ENCODE measurements at places on chromosomes 5 and 9. TPM values are rescaled to one million over a fixed set of nuclear protein-coding genes. Genes with fewer than 3 reads are reported as not detected.

GRCh38 chr9:28056006-28056405 lies 482.7 kb upstream of the C9orf72 start:
- no peak overlapping the region for H3K4me3 ChIP-seq
- DNase-seq: no peak
- H3K27ac ChIP-seq: no peak overlapping the region
- H3K4me1 ChIP-seq: no peaks in the 10 kb centered on the region
- no peaks in the 10 kb centered on the region for H3K36me3 ChIP-seq
- H3K27me3 ChIP-seq: no peaks in the 10 kb centered on the region

C9orf153 gene
- 0.36 TPM for total RNA-seq

RAB3C gene
- 16.1 TPM for total RNA-seq

DNA sequence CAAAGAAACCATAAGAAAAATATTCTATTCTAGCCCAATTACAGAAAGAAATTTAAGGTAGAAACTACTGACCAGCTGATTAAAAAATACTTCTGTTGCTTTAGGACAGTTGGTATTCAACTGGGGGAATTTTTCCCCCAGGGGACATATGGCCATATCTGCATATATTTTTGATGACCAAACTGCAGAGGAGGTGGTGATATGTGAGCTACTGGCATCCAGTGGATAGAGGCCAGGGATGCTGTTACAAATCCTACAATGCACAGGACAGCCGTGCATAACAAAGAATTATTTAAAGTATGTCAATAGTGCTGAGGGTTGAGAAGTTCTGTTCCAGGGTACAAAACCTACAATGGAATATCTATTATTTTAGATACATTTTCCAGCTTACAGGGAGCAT lies 24.0 kb downstream of the ZFR start:
- H3K27me3 ChIP-seq: peaks cover 2% of the 10 kb centered on the region
- H3K36me3 ChIP-seq: peaks cover 21% of the 10 kb centered on the region
- H3K4me3 ChIP-seq: no peak overlapping the region
- peaks cover 6% of the 10 kb centered on the region for H3K4me1 ChIP-seq

DNA sequence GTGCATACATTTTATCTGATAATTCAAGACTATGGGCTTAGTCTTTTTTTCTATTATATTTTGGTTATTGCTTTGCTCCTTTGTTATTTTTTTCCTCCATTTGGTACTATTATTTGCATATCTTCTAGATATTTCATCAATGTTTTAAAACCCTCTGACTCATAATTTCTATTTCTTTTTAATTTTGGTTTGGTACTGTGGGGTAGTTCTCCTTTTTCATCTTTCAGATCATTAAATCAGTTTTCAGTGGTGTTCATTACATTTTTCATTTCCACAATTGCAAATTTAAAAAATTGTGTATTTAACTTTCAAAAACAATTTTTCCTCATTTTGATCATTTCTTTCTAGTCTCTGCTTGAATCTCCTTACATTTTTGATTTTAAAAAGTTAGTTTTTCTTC lies 7.5 kb upstream of the FRMPD1 start:
- H3K4me1 ChIP-seq: peaks cover 6% of the 10 kb centered on the region
- peaks cover 5% of the 10 kb centered on the region for H3K27me3 ChIP-seq
- H3K4me3 ChIP-seq: no peak overlapping the region
- H3K36me3 ChIP-seq: no peaks in the 10 kb centered on the region
- no peak for DNase-seq
- H3K27ac ChIP-seq: no peak overlapping the region

DNA sequence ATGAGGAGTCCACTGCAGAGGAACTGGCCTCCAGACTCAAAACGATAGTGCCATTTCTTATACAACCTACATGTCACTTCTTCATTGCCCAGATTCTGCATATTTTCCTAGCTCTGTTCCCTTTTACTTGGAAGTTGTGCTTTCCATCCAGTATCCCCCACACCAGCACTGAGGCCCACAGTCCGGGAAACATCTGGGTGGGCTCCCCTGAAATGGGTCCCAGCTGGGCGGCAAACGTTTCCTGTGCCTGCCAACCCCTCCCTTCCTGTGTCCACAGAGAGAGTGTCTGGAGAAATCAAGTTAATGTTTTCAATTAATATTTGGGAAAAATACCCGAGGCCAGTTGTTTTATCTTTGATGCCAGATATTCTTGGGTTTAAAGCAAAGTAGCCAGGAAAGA lies 111.8 kb downstream of the COL23A1 start:
- no peaks in the 10 kb centered on the region for H3K27me3 ChIP-seq
- no peak overlapping the region for H3K4me3 ChIP-seq
- no peak for DNase-seq
- H3K36me3 ChIP-seq: peaks cover 4% of the 10 kb centered on the region
- H3K4me1 ChIP-seq: peaks cover 17% of the 10 kb centered on the region
- H3K27ac ChIP-seq: no peak overlapping the region

DNA sequence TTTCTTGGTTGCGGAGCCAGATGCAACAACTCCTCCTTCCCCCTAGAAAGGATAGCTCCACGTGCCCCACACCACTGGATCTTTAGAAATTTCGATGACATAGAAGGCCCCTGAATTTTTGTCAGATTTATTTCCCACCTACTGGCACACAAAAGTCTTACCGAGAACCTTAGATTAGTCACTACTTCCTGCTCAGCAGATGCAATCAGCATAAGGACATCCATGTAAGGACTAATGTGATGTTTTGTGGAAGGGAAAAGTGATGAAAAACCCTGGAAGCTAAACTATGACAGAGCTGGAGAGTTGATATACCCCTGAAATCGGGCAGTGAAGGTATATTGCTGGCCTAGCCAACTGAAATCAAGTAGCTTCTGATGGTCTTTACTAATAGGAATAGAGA lies 125.5 kb upstream of the NFIL3 start:
- no peak for DNase-seq
- H3K4me1 ChIP-seq: no peaks in the 10 kb centered on the region
- peaks cover 3% of the 10 kb centered on the region for H3K27me3 ChIP-seq
- no peak overlapping the region for H3K4me3 ChIP-seq
- H3K36me3 ChIP-seq: no peaks in the 10 kb centered on the region

DNA sequence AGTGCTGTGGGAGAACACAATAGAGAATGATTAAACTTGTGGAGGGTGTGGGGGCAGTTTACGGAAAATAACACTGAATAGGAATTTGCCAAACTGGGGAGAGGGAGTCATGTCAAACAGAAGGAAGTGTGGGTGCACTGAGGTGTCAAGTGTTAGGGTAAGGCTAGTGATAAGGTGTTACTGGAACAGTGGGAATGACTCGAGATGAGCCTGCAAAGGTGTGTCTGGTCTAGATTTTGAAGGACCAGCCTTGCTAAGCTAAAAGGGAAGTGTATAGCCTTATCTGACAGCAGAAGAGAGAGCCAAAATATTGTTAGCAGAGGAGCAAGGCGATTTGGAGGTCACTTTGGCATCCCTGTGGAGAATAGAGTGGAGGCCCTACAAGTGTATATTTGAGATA lies 4.2 kb downstream of the CNOT6 start:
- H3K36me3 ChIP-seq: peaks cover 13% of the 10 kb centered on the region
- no peak for DNase-seq
- no peak overlapping the region for H3K27ac ChIP-seq
- H3K27me3 ChIP-seq: peaks cover 2% of the 10 kb centered on the region
- H3K4me3 ChIP-seq: no peak overlapping the region
- H3K4me1 ChIP-seq: peaks cover 21% of the 10 kb centered on the region

DNA sequence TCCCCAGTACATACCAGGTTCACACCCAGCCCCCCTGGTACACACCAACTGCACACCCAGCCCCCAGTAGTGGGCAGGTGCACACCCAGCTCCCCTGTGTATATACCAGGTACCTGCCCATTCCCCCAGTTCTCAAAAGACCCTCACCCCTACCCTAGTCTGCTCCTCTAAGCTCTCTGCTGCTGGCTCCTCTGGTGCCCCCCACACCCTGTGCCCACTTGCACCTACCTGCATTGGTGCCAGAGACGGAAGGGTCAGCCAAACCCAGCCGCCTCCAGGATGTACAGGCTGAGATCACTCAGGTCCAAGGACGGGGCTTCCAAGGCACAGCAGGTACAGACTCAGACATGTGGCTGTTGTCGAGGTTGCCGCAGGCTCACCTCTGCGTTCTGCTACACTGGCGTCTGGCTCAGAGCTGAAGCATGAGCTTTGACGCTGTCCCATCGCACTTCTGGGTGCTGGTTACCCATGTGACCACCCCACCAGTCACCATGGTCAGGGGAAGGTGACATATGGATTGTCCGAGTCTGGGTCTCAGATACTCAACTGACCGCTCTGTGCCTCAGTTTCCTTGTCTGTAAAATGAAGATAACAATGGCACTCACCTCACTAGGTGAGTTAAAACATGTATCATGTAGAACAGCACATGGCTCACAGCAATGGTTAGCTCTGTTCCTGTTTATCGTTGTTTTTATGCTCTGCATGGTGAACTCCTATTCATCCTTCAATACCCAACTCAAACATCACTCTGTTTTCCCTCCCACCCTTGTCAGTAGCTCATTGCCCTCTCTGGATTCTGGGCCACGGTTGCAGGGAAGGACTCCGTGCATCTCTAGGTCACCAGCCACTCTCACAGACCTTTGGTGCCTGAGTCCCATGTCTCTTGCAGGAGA lies 45.3 kb upstream of the SUSD3 start:
- H3K4me1 ChIP-seq: peaks cover 4% of the 10 kb centered on the region
- peaks cover 3% of the 10 kb centered on the region for H3K27me3 ChIP-seq
- H3K4me3 ChIP-seq: no peak overlapping the region
- H3K27ac ChIP-seq: no peak overlapping the region
- DNase-seq: no peak

DNA sequence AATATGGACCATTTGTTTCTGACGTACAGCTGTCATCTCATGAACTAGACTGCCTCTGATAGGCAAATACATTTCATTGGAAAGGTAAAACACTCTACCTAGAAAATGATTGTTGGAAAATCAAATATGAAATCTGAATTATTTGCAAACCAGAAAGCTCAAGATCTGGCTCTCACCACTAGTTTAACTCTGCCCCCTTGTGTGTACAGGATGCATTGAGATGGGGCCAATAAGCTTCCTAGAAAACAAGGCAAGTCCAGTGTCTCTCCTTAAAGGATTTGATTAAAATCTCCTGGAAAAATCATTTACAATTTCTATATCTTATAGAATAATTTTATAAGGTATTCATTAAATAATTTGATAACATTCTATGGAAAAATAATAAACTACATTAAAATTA lies 311.9 kb upstream of the ANKH start:
- no peaks in the 10 kb centered on the region for H3K4me1 ChIP-seq
- DNase-seq: no peak
- no peaks in the 10 kb centered on the region for H3K36me3 ChIP-seq
- H3K27ac ChIP-seq: no peak overlapping the region

GRCh38 chr9:98861781-98862504 lies 54.5 kb downstream of the GALNT12 start:
- H3K27ac ChIP-seq: no peak overlapping the region
- no peak overlapping the region for H3K4me3 ChIP-seq
- H3K27me3 ChIP-seq: peaks cover 6% of the 10 kb centered on the region
- no peak for DNase-seq

ROR2 gene
- 3.5 TPM for total RNA-seq

DNA sequence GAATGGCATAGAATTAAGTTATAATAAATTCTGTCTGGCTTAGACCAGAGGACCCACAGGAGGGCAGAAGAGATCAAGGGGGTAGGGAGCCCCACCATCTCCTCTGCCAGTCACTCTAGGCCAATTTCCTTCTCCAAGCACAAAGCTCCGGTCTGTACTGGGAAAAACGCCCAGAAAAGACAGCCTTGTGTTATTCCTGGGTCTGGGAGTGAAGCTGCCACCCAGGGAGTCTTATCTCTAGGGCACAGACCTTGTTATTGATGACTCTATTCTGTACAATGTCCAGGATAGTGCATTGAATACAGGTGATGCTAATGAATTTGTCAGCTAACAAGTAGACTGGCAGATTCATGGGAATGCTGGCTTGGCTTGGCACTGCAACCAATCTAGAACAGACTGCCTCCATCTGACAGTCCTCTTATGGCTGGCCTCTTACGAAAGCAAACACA lies 60.7 kb downstream of the MED27 start:
- no peaks in the 10 kb centered on the region for H3K36me3 ChIP-seq
- peaks cover 24% of the 10 kb centered on the region for H3K4me1 ChIP-seq
- H3K27ac ChIP-seq: no peak overlapping the region
- H3K4me3 ChIP-seq: no peak overlapping the region

GRCh38 chr9:129023036-129023907 lies 4.9 kb downstream of the SH3GLB2 start:
- H3K27me3 ChIP-seq: peaks cover 3% of the 10 kb centered on the region
- H3K4me1 ChIP-seq: peaks cover 24% of the 10 kb centered on the region
- peaks cover 5% of the 10 kb centered on the region for H3K36me3 ChIP-seq
- no peak for DNase-seq

DNA sequence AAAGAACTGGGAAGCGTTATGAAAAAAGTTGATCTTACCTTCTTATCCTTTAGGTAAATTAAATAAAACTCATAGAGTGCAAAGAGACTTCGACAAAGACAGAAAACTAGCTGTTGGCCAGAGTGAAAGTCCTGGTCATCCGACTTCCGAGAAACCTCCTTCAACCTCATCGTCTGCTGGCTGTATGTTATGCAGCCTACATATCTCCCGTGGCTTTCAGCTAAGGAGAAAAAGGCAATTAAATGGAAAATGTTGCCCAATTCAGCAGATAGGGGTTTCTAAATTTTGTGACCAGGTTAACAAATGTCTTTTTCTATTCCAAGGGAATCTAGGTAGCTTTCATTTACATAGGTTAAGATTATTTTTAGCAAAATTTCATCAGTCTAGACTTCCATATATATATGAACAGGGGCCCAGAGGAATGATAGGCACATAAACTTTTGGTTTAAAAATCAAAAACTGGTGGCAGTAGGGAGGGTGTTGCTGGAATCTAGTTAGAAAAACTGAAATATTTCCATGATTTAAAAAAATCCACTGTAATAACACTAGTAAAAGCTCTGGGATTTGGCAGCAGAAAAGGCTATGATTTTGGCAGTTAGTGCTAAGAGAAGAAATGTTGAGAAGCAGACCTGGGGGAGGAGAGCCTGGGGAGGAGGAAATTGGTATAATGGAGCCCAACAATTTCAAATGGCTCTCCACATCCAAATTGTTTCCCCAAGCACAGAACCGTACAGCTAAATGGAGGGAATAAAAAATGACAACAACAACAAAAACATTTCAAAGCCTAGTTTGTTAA lies 32.1 kb downstream of the RAI14 start:
- peaks cover 36% of the 10 kb centered on the region for H3K36me3 ChIP-seq
- DNase-seq: no peak
- H3K4me1 ChIP-seq: peaks cover 24% of the 10 kb centered on the region
- no peak overlapping the region for H3K4me3 ChIP-seq
- peaks cover 2% of the 10 kb centered on the region for H3K27me3 ChIP-seq

- no peak for DNase-seq
- H3K27ac ChIP-seq: no peak overlapping the region
- no peaks in the 10 kb centered on the region for H3K36me3 ChIP-seq
- H3K27me3 ChIP-seq: peaks cover 4% of the 10 kb centered on the region
Measured at GRCh38 chr9:84137968-84138367, 157.4 kb downstream of the RMI1 start.

- H3K27me3 ChIP-seq: no peaks in the 10 kb centered on the region
- no peak for DNase-seq
- peak overlapping the region; percentile 79 for H3K27ac ChIP-seq
- no peaks in the 10 kb centered on the region for H3K36me3 ChIP-seq
- H3K4me1 ChIP-seq: peaks cover 13% of the 10 kb centered on the region
Measured at GRCh38 chr9:86695910-86696424, 251.3 kb downstream of the GAS1 start.

- no peak overlapping the region for H3K27ac ChIP-seq
- H3K27me3 ChIP-seq: peaks cover 2% of the 10 kb centered on the region
- H3K36me3 ChIP-seq: no peaks in the 10 kb centered on the region
- no peak for DNase-seq
- no peak overlapping the region for H3K4me3 ChIP-seq
Measured at GRCh38 chr5:74326571-74327338, 313.8 kb downstream of the ENC1 start.

PCDHGB7 gene
- total RNA-seq: 45.2 TPM

Data from endothelial cell (in vitro differentiated cells).